ENCODE measurements at places on chromosomes 1 and 21. TPM values are rescaled to one million over a fixed set of nuclear protein-coding genes. Genes with fewer than 3 reads are reported as not detected.
A peak's percentile ranks its signal among the peaks of the same experiment; 100 is the strongest.

DNA sequence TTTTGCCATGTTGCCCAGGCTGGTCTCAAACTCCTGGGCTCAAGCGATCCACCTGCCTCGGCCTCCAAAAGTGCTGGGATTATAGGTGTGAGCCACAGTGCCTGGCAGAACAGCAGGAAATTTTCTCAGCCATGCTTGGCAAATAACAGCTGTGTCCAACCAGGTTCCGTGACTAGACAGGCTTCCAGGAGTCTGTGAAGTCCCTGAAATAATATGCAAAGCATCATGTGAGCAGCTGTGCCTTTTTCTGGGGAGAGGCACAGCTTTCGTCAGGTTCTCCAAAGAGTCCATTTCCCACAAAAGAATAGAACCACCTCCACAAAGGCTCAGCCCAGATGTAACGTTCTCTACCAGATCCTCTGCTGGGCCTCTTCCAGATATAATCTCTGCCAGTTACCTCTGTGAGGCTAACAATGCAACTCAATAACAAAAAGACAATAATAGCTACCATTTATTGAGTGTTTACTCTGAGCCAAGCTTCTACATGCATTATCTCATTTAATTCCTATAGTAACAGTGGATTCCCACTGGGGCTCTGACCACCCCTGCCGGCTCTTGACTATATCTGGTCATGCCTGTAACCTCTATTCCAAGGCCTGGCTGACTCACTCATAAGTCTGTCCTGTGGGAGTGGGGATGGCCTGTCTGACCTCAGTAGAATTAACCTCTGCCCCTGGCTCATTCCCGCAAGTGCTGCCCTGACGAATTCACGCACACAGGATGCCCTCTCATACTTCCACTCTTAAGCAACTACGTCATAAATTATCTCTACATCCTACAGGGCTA lies 4.0 kb upstream of the NKAIN1 start:
- no peak for DNase-seq

DNA sequence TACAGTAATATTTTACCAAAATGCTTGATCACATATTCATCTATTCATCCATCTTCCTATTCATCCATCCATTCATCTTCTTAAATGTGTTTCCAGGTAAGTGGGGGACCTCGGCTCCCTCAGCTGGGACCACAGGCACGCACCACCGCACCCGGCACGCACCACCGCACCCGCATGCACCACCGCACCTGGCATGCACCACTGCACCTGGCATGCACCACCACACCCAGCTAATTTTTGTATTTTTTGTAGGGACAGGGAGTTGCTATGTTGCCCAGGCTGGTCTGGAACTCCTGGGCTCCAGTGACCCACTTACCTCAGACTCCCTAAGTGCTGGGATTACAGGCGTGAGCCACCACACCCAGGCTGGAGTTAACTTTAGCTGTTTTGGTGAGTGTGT lies 21.2 kb downstream of the ACTRT2 start:
- no peak for DNase-seq

GRCh38 chr1:204619721-204620120 lies 65.8 kb downstream of the LRRN2 start:
- DNase-seq, result no peak

GRCh38 chr1:160993544-160994193 lies 27.3 kb downstream of the F11R start:
- DNase-seq, result peak; percentile 18

DNA sequence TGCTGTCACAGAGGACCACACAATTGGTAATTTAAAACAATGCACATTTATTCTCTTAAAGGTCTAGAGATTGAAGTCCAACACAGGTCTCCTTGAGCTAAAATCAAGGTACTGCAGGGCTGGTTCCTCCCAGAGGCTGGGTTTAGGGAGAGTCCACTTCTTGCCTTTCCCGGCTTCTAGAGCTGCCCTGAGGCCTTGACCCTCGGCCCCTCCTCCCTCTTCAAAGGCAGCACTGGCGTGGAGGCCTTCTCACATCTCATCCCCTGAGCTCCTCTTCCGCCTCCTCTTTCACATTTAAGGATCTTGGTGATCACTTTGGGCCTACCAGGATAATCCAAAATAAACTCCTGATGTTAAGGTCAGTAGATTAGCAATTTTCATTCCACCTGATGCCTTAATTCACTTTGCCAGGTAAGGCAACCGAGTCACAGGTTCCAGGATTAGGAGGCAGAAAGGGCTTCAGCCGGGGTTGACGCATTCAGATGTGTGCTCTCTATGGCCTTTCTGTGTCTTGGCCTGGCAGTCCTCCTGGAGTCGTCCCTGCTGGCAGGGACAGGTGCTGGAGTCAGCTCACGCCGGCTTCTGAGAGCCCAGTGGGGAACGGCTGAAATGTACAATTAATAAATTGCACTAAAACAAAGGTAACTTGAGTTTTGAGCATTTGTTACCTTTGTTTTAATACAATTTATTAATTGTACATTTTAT lies 61.2 kb upstream of the ABCG1 start:
- DNase-seq, result no peak

DNA sequence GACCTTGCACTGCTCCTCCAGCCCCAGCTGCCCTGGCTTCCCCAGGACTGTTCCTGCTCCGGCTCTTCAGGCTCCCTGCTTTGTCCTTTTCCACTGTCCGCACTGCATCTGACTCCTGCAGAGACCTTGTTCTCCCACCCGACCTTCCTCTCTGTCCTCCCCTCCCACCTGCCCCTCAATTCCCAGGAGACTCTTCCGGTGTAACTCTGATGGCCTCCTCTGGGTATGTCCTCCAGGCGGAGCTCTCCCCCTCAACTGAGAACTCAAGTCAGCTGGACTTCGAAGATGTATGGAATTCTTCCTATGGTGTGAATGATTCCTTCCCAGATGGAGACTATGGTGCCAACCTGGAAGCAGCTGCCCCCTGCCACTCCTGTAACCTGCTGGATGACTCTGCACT lies 550 bp downstream of the ACKR1 start:
- DNase-seq, result no peak

DNA sequence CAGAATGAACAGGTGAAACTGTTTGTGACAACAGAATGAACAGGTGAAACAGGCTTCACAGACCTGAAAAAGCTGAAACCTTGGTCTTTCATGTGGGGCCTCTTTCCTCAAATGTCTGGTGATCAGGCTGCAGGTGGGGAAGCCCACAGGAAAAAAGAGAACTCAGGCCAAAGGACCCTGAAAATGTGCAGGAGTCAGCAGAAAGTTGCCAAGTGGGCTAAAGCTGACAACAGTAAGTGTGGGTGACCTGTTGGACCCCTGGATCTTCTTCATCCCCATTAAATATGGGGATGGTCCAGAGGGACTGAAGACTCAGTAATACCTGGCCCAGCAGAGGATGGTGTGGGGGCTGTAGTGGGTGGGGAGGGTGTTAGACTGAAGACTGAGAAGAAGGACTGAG lies 9.1 kb upstream of the CHIT1 start:
- no peak for DNase-seq

- DNase-seq, result peak; percentile 46
These were observed 569 bp downstream of the RCAN3 start for GRCh38 chr1:24503059-24503751.

DNA sequence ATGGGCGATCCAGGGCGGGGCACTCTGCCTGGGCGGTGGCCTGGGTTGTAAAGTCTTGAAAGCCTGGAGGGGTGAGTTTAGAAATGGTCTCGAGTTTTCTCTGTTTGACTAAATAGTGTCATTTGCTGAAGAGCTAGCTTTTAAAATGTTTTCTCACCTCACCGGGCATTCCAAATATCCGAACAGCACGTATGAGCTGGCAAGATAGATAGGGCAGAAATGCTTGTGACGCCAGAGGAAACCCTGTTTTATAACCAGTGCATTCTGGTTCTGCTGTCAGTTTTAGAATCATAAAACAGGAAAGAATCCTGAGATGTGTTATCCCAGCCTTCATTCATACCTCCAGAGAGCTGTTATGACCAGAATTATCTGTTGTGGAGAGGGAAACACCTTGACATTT lies 725 bp downstream of the RTCA start:
- peak; percentile 34 for DNase-seq

DNA sequence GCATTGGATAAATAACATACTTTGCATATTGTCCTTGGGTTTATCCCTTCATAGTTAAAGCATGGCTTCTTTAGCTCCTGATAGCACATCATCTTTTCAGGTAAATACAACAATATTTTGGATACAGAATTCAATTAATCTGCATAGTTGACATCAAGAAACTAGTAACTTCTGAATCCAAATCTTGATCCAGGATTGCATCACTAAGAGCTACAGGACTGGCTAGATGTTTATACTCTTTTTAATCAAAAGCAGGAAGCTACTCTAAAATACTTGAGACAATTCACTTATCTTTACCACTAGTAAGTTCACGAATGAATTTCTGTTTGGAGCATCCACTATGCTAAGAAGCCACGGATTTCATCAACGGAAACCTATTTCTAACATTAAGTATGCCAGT lies 54.2 kb upstream of the SLC44A3 start:
- no peak for DNase-seq

MRPS6 gene
- 117 TPM for total RNA-seq

FCRL2 gene
- total RNA-seq, result not detected

ALG6 gene
- 18.8 TPM for total RNA-seq
